OCI-M1 (cell line): ENCODE measurements at places on chromosomes 4 and X.

DNA sequence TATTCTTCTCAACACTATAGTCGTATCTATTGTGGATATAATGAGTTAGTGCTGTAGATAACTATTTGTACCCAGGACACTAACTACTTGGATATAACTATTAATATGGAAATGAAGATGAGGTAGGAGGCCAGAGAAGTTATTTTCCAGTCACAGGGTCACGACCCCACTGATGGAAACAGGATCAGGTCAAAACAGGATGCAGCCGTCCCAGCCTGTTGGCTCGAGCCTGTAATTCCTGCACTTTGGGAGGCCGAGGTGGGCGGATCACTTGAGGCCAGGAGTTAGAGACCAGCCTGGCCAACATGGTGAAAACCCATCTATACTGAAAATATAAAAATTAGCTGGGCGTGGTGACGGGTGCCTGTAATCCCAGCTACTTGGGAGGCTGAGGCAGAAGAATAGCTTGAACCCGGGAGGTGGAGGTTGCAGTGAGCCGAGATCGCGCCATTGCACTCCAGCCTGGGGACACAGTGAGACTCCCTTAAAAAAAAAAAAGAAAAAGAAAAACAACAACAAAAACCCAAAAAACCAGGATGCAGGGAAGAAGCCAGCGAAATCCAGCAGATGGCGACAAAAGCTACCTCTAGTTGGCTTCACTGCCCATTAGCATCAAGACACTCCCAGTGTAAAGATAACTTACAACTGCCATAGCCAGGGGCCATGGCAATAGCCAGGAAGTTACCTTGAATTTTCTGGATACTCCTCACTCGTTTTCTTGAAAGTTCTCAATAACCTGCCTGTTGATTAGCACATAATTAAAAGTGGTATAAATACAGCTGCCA, 37.9 kb upstream of the NKAP start:
- peak; percentile 76 for DNase-seq

- DNase-seq = peak; percentile 65
Observed at GRCh38 chr4:186144946-186145569, 40.6 kb downstream of the FAM149A start.

- DNase-seq = peak; percentile 81
Observed at GRCh38 chr4:89221167-89221867, 86.3 kb downstream of the GPRIN3 start.

GRCh38 chr4:9988363-9988749, 32.9 kb downstream of the SLC2A9 start:
- DNase-seq = no peak

- no peak for DNase-seq
Observed at GRCh38 chr4:102451266-102451665, 49.9 kb upstream of the NFKB1 start.

GRCh38 chr4:3054169-3054759, 20.1 kb downstream of the HTT-AS start:
- peak; percentile 11 for DNase-seq

DNA sequence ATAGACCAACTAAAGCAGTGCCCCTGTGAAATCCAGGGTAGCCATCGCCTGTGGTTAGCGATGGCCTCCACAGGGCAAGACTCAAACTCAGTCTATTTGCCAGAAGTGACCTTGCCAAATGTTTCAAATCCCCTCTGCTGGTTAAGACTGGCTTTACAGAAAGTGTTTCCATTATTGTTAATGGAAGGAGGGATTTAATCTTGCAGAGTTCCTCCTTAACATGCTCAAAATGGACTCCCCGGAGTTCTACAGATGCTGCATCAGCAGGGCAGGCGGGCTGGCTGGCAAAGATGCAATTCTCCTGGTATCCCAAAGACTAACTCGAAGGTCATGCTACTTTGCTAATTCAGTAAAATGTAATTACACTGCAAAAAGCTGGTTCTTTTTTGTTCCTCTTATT, 313.0 kb upstream of the SLC7A11 start:
- no peak for DNase-seq

- DNase-seq = peak; percentile 48
Observed at GRCh38 chr4:63563288-63564014, 845.8 kb downstream of the TECRL start.

- no peak for DNase-seq
Observed at GRCh38 chrX:78592030-78592429, 67.1 kb downstream of the RTL3 start.
